CD4-positive, alpha-beta memory T cell (primary cell): ENCODE measurements at places on chromosomes 16 and 17.

DNA sequence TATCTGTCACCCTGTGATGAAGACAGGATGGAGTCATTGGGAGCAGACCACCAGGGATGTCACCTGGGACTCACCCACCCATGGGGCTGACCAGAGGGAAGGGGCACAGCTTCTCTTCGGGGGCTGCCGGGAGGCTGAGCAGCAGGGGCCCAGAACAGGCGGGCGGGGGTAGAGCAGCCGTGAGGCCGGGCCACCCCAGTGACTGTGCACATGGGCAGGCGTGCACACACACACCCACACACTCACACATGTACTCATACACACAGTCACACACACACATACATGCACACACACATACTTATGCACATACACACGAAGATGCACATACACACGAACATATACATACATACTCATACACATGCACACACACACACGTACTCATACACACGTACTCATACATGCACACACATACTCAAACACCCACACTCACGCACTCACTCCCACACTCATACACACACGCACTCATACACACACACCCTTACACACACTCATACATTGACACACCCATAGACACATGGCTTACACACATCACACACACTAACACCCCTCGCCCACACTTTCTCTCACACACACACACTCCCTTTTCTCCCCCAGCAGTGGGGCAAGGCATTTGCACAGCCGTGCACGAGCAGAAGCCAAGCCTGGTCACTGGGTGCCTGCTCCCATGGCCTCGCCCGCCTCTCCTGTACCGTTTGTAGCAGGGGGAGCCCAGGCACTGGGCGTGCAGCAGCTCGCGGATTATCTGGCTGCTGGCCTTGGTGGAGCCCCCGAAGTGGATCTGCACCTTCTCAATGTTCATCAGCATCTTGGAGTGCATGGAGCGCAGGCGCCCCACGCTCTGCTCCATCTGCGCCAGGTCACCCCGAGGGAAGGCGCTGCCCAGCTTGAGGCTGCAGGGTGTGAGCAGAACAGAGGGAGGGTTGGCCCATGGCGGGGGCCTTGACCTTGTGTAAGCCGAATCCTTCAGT lies 12.4 kb downstream of the UBALD2 start:
- no peak overlapping the region for H3K27ac ChIP-seq
- no peaks in the 10 kb centered on the region for H3K36me3 ChIP-seq
- no peaks in the 10 kb centered on the region for H3K27me3 ChIP-seq
- no peak for DNase-seq
- H3K4me3 ChIP-seq, result no peak overlapping the region

GRCh38 chr16:75222271-75222783 lies 3.5 kb downstream of the CTRB1 start:
- no peak overlapping the region for H3K4me3 ChIP-seq
- H3K27me3 ChIP-seq, result no peaks in the 10 kb centered on the region
- DNase-seq, result no peak
- H3K4me1 ChIP-seq, result peaks cover 7% of the 10 kb centered on the region
- no peak overlapping the region for H3K27ac ChIP-seq
- H3K36me3 ChIP-seq, result no peaks in the 10 kb centered on the region

DNA sequence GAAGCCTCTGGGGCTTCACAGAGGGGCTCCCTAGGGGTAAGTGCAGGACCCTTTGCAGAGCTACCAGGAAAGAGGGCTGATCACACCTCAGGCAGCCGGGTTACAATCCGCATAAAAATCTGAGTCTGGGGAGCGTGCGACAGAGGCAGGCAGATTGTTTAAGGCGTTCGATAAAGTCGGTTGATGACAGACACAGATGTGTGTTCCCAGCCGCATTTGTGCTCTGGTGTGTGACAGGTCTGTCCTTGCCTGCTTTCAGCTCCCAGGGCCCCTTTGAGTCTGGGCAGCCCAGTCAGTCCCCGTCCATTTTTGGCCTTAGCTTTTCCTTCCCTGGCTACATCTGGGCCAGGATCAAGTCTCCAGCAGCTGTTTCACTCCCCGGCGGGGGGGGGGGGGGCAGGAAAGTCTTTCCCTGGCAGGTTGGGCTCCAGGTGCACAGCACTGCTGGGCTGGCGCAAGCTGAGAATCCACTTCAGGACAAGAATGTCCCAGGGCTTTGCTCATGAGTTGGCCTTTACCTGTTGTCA lies 1.3 kb upstream of the ZACN start:
- peaks cover 50% of the 10 kb centered on the region for H3K4me1 ChIP-seq
- no peak overlapping the region for H3K27ac ChIP-seq
- no peak overlapping the region for H3K4me3 ChIP-seq
- no peaks in the 10 kb centered on the region for H3K36me3 ChIP-seq

DNA sequence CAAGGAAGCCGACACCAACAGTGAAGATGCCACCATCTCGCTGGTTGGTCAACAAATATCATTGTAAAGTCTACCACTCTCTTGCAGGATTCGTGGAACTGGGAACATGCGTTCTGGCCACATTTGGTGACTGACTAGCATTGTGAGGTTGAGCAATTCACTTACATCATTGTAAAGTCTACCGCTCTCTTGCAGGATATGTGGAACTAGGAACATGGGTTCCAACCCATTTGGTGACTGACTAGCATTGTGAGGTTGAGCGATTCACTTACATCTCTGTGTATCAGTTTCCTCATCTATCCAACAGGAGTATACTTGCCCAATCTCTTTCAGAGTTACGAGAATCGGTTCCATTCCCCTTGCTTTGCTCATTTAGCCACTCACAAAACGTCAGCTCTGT lies 42.6 kb upstream of the RPH3AL start:
- H3K36me3 ChIP-seq, result peaks cover 5% of the 10 kb centered on the region
- H3K4me3 ChIP-seq, result no peak overlapping the region
- no peak for DNase-seq
- no peaks in the 10 kb centered on the region for H3K27me3 ChIP-seq
- peaks cover 3% of the 10 kb centered on the region for H3K4me1 ChIP-seq

- peaks cover 21% of the 10 kb centered on the region for H3K36me3 ChIP-seq
- no peak overlapping the region for H3K4me3 ChIP-seq
- peak overlapping the region; percentile 23 for H3K27ac ChIP-seq
- H3K4me1 ChIP-seq, result peaks cover 89% of the 10 kb centered on the region
- DNase-seq, result no peak
- no peaks in the 10 kb centered on the region for H3K27me3 ChIP-seq
Observed at GRCh38 chr17:8948462-8948861, 17.0 kb downstream of the PIK3R5 start.

DNA sequence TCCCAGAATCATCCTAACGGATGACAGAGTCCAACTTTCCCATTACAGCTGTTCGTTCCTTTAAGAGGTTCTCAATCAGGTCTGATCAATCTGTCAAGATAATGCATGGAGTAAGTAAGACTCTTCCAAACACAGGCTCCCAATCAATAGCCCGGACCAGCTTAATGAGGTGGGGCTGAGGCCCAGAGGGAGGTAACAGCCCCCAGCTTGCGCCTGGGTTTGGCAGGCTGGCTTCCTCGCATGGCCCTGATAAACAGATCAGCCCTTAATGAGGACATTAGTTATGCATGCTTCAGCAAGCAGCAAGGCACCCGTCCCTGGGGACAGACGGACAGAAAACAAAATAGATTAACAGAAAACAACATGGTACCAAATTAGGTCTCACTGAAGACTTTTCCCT lies 145.7 kb downstream of the ZFHX3 start:
- H3K27me3 ChIP-seq, result no peaks in the 10 kb centered on the region
- no peaks in the 10 kb centered on the region for H3K36me3 ChIP-seq
- H3K4me1 ChIP-seq, result no peaks in the 10 kb centered on the region
- no peak for DNase-seq

DNA sequence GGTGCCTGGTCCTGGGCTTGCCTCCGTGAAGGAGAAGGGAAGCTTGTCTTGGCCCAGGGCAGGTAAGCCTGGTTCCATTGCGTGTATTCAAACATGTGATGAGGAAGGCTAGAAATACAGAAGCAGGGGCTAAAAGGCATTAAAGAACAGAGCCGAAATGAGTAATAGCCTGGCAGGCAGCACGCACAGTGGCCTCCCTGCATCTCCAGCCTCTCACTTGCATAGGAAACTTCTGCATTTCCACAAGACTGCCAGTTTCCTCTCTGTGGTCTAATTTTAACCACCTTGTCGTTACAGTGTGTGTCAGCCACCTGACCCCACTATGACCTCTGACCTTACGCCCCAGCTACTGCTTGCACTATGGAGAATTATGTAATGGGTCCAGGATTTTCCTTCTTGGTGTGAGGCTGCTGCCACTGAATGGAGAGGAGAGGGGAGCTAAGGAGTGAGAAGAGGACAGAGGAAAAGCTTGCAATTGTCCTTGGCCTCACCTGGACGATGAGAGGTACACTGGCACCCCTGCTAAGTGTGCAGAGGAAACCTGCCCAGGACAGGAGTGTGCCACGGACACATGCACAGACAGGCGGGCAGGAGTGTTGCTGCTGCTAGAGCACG lies 32.8 kb downstream of the HIC1 start:
- peaks cover 7% of the 10 kb centered on the region for H3K36me3 ChIP-seq
- peaks cover 55% of the 10 kb centered on the region for H3K4me1 ChIP-seq
- H3K27me3 ChIP-seq, result no peaks in the 10 kb centered on the region
- DNase-seq, result peak; percentile 38
- H3K4me3 ChIP-seq, result no peak overlapping the region

GRCh38 chr17:29073045-29073444 lies 30.1 kb downstream of the PIPOX start:
- no peak overlapping the region for H3K27ac ChIP-seq
- no peaks in the 10 kb centered on the region for H3K4me1 ChIP-seq
- H3K36me3 ChIP-seq, result no peaks in the 10 kb centered on the region
- no peak for DNase-seq
- no peaks in the 10 kb centered on the region for H3K27me3 ChIP-seq

- DNase-seq, result no peak
- H3K4me3 ChIP-seq, result no peak overlapping the region
- no peaks in the 10 kb centered on the region for H3K36me3 ChIP-seq
- H3K4me1 ChIP-seq, result no peaks in the 10 kb centered on the region
Observed at GRCh38 chr16:27824006-27824405, 239.5 kb downstream of the GSG1L start.

DNA sequence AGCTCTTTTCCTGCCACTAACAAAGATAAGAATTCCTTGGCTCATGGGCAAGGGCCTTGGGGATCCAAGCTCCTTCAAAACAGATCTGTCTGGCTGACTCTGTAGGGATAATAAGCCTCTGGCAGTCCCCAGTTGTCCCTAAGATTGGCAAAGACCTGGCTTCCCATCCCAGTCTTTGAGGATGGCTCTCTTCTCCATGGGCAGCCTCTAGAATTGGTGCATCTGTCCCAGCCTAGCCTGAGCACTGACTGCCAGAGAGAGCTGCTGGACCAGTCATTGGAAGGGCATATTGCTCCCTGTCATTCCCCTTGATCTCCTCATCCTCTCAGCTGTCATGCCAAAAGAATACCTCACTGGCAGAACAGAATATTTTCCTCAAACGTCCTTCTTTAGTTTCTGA lies 13.2 kb upstream of the CUEDC1 start:
- no peaks in the 10 kb centered on the region for H3K4me1 ChIP-seq
- no peak overlapping the region for H3K27ac ChIP-seq
- no peaks in the 10 kb centered on the region for H3K36me3 ChIP-seq
- H3K27me3 ChIP-seq, result no peaks in the 10 kb centered on the region

- H3K27ac ChIP-seq, result no peak overlapping the region
- H3K4me1 ChIP-seq, result peaks cover 55% of the 10 kb centered on the region
- no peak for DNase-seq
Observed at GRCh38 chr17:82241183-82241925, 12.5 kb downstream of the SLC16A3 start.

- no peaks in the 10 kb centered on the region for H3K27me3 ChIP-seq
- no peak for DNase-seq
- no peaks in the 10 kb centered on the region for H3K4me1 ChIP-seq
- no peak overlapping the region for H3K27ac ChIP-seq
- no peaks in the 10 kb centered on the region for H3K36me3 ChIP-seq
Observed at GRCh38 chr16:63613701-63614100, 1508.2 kb downstream of the CDH11 start.

- no peak overlapping the region for H3K27ac ChIP-seq
- peaks cover 16% of the 10 kb centered on the region for H3K4me1 ChIP-seq
- no peak overlapping the region for H3K4me3 ChIP-seq
- DNase-seq, result no peak
Observed at GRCh38 chr17:65061646-65062045, 5.1 kb upstream of the GNA13 start.

DNA sequence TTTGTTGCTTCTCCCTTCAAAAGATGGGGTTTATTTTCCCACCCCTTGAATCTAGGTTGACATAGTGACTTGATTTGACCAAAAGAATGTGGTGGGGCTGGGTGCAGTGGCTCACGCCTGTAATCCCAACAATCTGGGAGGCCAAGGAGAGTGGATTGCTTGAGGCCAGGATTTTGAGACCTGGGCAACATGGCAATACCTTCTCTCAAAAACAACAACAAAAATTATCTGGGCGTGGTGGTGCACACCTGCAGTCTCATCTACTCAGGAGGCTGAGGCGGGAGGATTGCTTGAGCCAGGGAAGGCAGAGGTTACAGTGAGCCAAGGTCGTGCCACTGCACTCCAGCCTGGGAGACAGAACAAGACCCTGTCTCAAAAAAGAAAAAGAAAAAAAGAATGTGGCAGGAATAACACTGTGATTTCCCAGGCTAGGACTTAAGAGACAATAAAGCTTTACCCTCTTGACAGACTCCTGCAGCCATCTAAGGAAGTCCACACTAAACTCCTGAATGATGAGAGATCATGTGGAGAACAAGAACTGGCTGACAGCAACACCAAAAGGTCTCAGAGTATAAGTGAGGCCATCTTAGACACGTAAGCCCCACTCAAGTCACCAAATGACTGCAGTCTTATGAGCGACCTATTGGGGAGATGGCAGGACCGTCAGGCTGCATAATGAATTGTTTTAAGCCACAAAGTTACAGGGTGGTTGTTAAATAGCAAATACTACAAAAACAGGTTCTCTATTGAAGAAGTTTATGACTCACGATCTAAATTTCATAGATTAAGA lies 37.0 kb downstream of the FBXL20 start:
- no peaks in the 10 kb centered on the region for H3K4me1 ChIP-seq
- H3K27ac ChIP-seq, result no peak overlapping the region
- no peaks in the 10 kb centered on the region for H3K27me3 ChIP-seq
- DNase-seq, result no peak
- no peaks in the 10 kb centered on the region for H3K36me3 ChIP-seq

DNA sequence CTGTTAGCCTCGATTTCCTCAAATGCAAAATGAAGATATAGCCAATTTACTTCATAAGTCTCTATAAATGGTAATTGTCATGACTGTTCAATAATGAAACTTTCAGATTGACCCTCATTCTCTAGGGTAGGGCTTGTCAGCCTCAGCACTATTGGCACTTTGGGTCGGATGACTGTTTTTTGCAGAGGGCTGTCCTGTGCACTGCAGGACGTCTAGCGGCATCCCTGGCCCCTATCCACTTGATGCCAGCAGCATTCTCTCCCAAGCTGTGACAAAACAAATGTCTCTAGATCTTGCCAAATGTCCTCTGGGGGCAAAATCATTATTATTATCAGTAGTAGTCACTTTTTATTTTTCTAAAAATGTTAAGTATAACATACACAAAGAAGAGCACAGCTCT lies 24.6 kb downstream of the CDH11 start:
- no peaks in the 10 kb centered on the region for H3K4me1 ChIP-seq
- DNase-seq, result no peak
- H3K27me3 ChIP-seq, result no peaks in the 10 kb centered on the region
- H3K27ac ChIP-seq, result no peak overlapping the region
- H3K4me3 ChIP-seq, result no peak overlapping the region
